Thymus (tissue), 14 donors: ENCODE measurements at places on chromosomes 3 and 15. TPM values are rescaled to one million over a fixed set of nuclear protein-coding genes. Genes with fewer than 3 reads are reported as not detected.
A peak's percentile ranks its signal among the peaks of the same experiment; 100 is the strongest.

The GATA2 gene
- total RNA-seq: 0.57 TPM

DNA sequence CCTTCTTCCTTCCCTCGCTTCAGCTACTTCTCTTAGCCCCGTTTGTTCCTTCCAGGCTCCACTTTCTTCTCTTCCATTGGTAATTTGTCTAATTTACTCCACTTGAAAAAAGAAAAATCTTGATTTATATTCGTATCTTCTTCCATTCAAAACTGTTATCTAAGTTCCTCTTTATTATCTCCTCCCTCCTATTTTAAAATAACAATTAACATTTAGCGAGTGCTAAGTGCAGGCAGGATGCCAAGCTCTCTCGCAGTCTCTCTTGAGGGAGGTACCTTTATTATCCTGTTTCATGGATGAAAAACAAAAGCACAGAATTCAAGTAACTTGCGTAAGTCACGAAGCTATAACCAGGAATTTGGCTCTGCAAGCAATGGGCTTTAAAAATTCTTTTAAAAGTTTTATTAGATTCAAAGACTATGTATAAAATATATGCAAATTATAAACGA, 418.9 kb upstream of the NAALADL2 start:
- no peak for DNase-seq

- no peak for DNase-seq
These were observed 14.0 kb downstream of the CHCHD4 start for GRCh38 chr3:14110699-14111098.

- peak; percentile 54 for DNase-seq
These were observed 105.8 kb upstream of the RASGRP1 start for GRCh38 chr15:38670128-38671005.

GRCh38 chr3:158765518-158766205, 33.4 kb upstream of the RARRES1 start:
- DNase-seq: no peak

DNA sequence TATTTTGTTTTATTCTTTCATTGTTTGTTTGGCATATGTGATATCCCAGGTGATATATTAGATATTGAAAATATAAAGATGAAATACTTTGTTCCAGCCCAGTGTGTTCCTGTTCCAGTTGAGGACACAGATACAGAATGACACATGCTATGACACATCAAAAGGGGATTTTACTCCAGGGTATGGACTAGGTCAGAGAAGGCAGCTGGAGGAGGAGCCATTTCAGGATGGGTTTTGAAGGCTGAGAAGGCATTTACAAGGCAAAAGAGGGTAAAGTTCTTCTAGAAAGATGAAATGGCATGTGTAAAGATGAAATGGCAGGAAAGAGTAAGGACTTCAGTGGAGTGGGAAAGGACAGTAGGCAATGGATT, 163.8 kb downstream of the ZIC1 start:
- DNase-seq: no peak

GRCh38 chr3:112056451-112056929, 22.0 kb downstream of the TMPRSS7 start:
- DNase-seq: no peak

- no peak for DNase-seq
These were observed 44.9 kb upstream of the SLC6A6 start for GRCh38 chr3:14357463-14357862.
